ENCODE measurements at places on chromosomes 16 and 17.

GRCh38 chr17:77827039-77827438 is 131.5 kb upstream of the TNRC6C start:
- no peak for DNase-seq

- DNase-seq = no peak
Measured at GRCh38 chr16:75532142-75532765, 3.7 kb downstream of the CHST5 start.

- no peak for DNase-seq
Measured at GRCh38 chr17:38747463-38748148, 530 bp downstream of the PCGF2 start.

- DNase-seq = no peak
Measured at GRCh38 chr17:49574323-49574781, 1.3 kb upstream of the NXPH3 start.

DNA sequence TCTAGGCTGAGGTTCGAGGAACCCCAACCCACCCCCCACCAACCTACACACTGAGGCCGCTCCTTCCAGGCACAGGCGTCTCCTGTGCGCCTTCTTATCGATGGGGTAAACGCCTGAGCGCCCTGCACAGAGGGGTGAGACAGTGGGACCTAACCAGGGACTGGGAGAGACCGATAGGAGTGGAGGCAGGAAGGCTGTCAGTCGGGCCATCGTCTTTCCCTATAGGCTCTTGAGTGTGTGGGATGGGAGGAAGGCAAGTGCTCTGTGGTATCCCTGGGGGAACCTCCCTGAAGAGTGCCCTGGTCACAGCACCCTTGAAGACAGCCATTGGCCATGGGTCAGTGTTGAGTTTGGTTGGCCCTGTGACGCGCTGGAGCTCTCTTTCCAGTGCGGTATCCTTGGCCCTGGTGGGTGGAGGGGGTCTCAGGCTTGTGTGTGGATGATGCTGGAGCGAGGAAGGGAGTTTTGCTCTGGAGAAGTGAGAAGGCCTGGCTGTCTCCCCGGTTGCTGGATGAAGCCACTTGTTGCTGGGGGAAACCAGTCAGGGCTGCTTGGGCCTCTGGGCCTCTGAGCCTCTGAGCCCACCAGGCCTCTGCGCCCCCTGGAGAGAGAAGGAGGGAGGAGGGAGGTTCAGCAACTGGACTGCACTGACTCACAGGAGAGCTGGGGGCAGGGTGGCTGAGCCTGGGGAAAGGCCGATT is 1.7 kb downstream of the GPRC5C start:
- DNase-seq = no peak

GRCh38 chr17:44438636-44439035 is 49.2 kb upstream of the ITGA2B start:
- DNase-seq = no peak

GRCh38 chr17:51454456-51454978 is 194.2 kb downstream of the UTP18 start:
- no peak for DNase-seq

GRCh38 chr17:53270936-53271335 is 551.8 kb upstream of the KIF2B start:
- no peak for DNase-seq

GRCh38 chr17:67549820-67550219 is 167.9 kb upstream of the NOL11 start:
- no peak for DNase-seq

DNA sequence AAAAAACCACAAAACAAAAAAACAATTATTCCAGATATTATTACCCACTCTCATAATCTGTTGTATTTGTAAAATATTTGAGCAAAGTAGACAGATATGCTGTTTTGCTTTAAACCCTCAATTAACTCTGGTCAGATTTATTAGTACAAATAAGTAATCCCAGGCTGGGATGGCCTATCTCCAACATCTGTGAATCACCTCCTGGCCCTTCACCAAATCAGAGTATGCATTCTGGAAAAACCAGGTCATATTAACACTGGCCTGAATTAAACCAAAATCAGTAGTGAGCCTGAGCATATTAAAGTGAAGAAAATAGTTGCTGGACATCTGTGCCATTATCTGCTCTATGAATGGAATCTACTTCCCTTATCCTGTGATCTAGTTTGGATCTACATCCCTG is 41.0 kb downstream of the STAT3 start:
- no peak for DNase-seq

- no peak for DNase-seq
Measured at GRCh38 chr16:50469744-50470321, 78.4 kb upstream of the NKD1 start.

GRCh38 chr17:9329251-9329921 is 246.2 kb downstream of the STX8 start:
- no peak for DNase-seq

DNA sequence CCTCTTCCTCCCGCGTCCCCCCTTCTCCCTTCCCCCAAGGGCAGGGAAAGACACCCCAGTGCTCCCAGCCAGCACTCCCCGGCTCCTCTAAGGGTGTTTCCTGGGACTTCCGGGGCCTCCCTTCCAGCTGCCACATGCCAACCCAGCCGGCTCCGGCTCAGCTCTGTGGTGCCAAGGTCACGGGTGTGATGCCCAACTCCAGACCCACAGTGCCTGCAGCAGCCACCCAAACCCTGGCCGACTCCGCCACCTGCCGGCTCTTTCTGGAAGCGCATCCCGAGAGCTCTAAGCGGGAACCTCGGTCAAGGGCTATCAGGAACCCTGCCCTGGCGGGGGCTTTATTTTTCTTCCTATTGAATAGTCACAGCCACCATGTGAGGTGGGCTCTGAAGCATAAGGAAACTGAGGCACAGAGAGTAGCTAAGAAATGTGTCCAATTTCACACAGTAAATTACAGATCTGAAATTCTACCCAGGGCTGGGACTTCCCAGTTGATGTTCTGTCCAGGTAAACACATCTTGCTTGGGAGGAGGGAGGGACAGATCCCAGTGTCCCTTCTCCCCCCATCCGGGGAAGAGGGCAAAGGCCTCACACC is 3.3 kb upstream of the PPP1R1B start:
- peak; percentile 74 for DNase-seq

DNA sequence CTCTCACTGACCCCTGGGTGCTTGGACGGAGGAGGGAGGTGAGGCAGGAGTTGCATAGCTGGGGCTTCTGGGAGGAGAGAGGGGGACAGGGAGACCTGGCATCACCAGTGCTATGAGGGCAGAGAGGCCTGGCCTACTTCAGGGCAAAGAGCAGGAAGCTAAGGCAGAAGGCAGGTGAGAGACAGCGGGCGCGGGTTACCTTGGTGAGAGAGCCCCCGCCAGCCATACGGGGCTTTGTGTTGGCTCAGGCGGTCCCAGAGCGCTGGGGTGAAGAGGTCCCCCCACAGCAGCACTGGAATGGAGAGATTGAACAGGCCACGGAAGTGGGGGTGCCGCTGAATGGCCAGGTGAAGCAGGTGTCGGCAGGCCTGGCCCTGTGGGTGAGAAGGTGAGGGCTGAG is 11.5 kb downstream of the ST6GALNAC2 start:
- no peak for DNase-seq

GRCh38 chr17:44084131-44084538 is 13.6 kb downstream of the G6PC3 start:
- DNase-seq = no peak

DNA sequence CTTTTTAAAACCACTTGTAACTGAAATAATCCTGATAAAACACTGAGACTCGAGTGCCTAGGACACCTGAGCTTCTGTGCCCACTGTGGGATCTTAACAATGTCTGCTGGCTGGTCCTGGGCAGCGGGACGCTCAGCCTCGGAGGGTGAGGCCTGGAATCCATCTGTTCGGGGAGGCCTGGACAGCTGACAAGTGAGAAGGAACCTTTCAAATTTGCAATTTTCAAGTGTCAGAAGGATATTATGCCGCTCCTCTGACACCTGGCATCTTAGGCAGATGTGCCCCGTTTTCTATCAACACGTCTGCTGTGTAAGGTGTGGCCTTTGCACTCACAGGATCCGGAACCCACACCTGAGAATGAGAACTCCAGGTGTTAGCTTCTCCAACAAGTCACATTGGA is 33.1 kb upstream of the C16orf78 start:
- no peak for DNase-seq

GRCh38 chr16:28155293-28155692 is 56.5 kb downstream of the XPO6 start:
- no peak for DNase-seq

DNA sequence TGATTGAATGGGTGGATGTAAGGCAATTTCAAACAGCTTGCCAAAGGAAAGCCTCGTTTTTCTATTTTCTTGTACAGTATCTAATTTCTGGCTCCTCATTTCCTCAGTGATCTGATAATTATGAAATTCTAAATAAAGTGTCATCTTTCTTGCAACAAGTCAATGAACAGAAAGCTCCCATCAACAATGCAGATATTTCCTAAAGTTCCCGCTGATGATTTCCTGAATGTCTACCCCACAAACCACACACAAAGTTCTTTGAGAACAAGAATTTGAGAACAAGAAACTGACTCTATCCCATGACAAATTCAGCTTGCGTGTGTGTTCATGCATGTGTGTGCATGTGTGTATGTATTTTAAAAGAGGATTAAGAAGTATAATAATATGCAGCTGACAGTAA is 35.2 kb downstream of the SKAP1 start:
- no peak for DNase-seq
